DMS153 (cell line): ENCODE measurements at places on chromosomes 1 and 21.

GRCh38 chr1:11280719-11281376, 7.8 kb downstream of the UBIAD1 start:
- no peak for DNase-seq

DNA sequence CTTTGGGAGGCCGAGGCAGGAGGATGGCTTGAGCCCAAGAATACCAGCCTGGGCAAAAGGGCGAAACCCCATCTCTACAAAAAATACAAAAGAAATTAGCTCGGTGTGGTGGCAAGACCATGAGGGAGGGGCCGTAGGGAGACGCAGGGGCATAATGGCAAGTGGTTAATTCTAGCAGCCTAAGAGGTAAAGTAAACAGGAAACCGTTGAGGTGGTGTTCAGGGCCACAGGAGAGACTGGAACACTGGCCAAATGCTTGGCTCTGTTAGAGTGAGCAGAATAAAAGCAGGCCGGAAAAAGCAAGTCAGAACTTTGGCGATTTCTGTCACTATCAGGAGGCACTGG, 89.2 kb downstream of the RIPK4 start:
- peak; percentile 90 for DNase-seq

DNA sequence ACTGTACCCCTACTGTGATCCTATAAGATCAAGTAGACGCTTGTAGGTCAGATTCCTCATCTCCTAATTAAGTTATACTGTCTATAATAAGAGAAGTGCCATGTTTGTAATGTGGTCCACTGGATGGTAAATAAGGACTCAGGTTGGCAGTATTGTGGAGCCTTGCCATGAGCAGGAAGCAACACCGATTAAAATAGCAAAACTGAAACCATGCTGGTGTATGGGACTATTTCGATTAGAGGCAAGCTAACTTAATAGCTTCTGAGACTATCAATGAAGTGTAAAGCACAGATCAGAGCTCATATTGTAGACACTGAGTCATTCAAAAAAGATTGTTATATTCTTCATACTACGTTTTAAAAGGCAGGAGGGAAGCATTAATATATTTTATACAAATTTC, 348.8 kb downstream of the HHAT start:
- no peak for DNase-seq

GRCh38 chr1:47951026-47951425, 46.2 kb downstream of the TRABD2B start:
- DNase-seq, result no peak

GRCh38 chr1:246930830-246931548, 759 bp downstream of the AHCTF1 start:
- DNase-seq, result no peak

- DNase-seq, result no peak
Observed at GRCh38 chr1:64515427-64515826, 45.5 kb downstream of the CACHD1 start.

DNA sequence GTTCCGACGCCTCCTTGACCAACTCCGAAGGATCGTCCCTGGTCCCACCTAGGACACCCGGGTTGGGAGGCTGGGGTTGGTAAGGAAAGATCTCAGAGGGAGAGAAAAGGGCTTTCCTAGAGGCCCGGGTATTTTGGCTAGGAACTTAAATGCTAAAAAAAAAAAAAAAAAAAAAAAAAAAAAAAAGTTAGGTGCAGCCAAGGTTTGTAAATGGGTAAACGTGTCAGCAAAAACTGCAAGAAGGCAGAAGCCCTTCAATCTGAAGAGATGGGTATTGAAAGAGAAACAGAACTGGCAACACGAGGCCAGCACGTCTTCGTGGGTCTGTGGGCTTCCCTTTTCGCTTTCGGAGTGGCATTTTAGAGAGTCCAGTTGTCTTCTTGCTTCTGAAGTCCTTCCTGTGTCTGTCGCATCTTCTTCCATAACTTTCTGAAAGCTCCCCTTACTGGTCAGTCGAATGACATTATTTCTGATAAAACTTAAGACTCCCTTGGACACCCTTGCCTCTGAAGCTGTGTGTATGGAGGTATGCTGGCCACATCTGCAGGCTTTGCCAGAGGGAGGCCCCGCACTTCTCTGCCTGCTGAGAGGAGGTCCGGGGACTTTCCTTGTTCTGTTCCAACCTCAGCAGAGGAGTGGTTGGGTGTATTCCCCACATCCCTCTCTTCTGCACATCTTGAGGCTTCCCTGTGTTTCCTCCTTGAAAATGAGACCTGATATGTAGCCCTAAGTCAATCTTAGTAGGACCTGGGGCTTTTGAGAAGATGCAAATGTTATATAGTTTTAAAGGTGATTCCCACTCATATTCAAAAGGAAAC, 745 bp downstream of the RCSD1 start:
- DNase-seq, result no peak

DNA sequence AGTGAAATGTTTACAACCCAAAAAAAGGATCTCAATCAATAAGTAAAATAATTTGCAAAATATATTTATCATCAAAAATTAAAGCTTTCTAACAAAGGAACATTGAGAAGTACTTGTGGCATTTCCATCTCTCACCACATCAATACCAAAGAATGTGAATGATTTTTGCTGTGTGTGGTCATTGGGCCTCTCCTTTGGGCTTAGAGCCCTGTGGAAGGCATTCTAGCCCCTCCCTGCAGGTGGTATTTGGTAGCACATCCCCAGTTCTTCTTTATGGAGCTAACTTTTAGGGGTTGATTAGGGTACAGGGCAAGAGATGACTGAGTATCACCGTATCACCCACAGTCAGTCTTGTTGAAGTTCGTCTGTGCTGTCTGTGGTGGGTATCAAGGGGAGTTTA, 294.1 kb upstream of the SGIP1 start:
- no peak for DNase-seq

DNA sequence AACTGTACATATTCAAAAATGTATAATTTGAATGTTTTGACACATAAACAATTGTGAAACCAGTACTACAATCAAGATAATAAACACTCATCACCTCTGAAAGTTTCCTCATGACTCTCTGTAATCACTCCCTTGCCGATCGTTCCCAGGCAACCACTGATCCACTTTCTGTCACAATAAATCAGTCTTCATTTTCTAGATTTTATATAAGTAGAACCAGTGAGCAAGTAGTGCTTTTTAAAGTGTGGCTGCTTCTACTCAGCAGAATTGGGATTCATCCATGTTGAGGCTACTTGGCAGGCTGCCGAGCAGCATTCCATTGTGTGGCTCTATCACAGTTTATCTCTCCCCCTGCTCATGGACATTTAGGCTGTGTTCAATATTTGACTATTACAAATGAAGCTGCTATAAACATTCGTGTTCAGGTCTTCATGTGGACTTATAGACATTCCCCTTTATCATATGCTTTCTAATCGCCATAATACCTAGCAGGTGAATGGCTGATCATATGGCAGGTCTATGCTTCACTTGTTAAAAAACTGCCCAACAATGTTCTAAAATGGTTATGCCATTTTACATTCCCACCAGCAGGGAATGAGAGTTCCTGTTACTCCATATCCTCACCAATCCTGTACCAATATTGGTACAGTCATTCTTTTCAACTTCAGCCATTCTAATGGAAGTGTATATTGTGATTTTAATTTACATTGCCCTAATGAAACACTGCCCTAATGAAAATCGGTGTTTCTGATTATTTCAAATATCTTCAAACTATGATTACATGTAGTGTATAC, 20.5 kb downstream of the TEX38 start:
- DNase-seq, result no peak

- DNase-seq, result no peak
Observed at GRCh38 chr1:76625886-76626678, 241.2 kb upstream of the ST6GALNAC5 start.

- DNase-seq, result no peak
Observed at GRCh38 chr1:188386161-188386560, 1557.4 kb downstream of the PLA2G4A start.

DNA sequence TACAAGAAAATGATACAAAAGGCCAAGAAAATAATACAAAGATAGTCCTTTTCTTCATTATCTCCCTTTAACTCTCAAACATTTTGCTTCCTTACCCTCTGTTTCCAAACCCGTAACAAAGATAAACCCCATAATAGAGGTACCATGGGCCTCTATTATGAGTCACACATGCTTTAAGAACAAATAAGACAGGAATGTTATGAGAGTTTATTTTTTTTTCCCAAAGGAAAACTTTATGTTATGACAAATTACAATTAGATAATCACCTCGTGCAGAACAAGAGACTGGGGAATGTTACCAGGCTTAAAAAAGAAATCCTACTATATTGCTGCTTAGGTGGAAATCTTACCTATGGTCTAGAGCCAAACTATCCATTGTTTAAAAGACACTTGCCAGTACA, 272.0 kb downstream of the BRINP3 start:
- no peak for DNase-seq

DNA sequence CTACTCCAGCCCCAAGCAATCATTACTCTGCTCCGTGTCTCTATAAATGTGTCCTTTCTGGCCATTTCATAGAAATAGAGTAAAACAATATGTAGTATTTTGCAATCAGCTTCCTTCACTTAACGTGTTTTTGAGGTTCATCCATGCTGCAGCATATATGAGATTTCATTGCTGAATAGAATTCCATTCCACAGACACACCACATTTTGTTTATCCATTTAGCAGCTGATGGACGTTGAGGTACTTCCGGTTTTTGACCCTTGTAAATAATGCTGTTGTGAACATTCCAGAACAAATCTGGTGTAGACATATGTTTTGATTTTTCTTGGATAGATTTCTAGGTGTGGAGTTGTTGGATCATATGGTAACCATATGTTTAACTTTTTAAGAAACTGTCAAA, 30.7 kb downstream of the ADAM30 start:
- DNase-seq, result no peak

DNA sequence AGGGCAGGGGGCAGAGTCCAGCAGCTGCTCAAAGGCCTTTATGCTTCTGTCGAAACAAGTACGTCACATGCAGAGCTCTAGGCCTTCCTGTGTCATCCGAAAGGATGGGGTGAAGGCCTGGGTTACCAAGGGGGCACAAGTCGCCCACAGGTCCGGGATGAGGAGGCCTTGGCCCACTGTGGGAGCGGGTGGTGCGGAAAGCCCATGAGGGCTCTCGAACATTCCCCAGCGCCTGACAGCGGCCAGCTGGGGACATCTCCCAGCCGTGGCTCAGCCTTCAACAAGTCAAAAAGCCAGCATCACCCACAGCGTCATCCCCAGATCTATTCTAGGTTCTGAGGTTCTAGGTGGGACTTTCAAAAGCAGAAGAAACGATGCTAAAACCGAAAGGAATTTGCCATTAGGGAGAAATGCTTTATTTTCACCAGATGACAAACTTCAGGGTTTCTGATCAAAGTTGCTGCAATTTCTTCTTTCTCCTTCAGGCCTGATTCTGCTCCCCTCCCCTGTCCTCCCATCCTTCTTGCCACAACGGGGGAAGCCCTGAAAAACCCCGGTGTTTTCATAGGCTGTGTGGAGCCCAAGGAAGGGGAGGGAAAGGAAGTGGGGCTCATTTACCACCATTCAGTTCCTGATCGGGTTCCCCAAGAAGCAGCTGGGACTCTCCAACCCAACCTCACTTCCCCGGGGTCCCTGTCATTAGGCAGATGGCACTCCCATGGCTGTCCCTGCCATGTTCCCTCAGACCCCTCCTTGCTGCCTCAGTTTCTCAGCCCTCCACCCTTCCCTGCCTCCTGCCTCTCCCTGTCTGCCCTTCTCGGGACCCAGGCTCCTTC, 17.6 kb downstream of the GPR137B start:
- no peak for DNase-seq

GRCh38 chr1:230186874-230187273, 119.8 kb downstream of the GALNT2 start:
- peak; percentile 42 for DNase-seq

DNA sequence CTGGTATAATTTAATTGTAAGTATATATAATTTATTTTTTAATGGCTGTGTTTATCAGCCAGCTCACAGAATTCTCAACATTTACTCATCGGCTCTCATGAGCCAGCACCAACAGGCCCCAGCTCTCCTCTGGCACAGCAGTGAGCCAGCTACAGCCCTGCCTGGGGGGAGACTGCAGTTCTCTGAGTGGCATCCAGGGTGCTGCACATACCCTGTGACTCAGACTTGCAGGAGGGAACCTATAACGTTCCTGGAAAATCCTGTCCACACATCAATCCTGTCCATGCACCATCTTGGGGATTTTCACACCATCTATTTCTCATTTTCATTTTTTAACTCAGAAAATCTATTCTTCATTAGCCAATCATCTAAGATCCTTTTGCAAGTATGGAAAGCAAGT, 36.5 kb downstream of the FHAD1 start:
- no peak for DNase-seq

GRCh38 chr1:198455966-198456365, 84.5 kb downstream of the ATP6V1G3 start:
- DNase-seq, result no peak

- DNase-seq, result no peak
Observed at GRCh38 chr1:51520700-51521248, 1.7 kb upstream of the EPS15 start.

- no peak for DNase-seq
Observed at GRCh38 chr21:46562964-46563607, 41.8 kb downstream of the S100B start.

GRCh38 chr1:221874285-221875003, 132.6 kb upstream of the DUSP10 start:
- no peak for DNase-seq

DNA sequence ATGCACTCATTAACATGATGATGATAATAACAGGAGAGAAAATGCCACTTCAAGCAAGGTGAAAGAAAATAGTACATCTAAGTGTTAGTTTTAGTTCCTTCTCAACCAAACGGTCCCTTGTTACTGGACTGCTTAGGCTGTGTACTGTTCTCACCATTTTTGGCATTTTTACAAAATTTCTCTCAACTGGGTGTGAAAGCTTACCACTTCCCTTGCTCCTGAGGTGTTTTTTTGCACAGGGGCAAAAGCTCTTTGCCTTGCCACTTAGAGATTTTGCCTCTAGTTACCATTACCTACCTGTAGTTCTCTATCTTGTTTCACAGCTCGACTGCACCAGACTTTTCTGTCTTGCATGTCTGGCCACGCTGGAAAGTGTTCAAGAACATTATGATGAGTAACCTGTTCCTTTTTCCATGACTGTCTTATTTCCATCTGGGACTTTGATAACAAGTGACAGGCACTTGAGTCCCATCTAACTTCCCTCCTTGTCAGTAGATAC, 10.7 kb downstream of the NEK7 start:
- no peak for DNase-seq

DNA sequence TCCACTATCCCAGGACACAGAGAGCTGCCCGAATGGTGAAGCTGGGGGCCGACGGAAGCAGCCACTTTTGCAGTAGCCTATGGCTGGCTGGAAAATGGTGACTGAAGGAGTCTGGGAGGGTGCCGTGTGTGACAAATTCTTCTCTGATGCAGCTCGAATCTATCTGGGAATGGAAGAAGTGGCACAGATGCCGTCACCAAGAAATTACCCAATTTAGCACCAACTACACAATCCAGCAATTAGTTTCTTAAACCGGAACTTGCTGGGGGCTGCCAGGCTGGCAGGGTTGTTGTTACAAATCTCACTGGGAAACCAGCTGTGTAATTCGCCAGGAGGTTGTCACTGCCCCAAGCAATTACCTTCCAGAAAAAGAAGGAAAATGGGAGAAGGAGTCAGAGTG, 18.0 kb downstream of the DLGAP3 start:
- no peak for DNase-seq

- no peak for DNase-seq
Observed at GRCh38 chr1:67584938-67585337, 100.1 kb upstream of the GADD45A start.
